ENCODE measurements at places on chromosomes 4 and X.

DNA sequence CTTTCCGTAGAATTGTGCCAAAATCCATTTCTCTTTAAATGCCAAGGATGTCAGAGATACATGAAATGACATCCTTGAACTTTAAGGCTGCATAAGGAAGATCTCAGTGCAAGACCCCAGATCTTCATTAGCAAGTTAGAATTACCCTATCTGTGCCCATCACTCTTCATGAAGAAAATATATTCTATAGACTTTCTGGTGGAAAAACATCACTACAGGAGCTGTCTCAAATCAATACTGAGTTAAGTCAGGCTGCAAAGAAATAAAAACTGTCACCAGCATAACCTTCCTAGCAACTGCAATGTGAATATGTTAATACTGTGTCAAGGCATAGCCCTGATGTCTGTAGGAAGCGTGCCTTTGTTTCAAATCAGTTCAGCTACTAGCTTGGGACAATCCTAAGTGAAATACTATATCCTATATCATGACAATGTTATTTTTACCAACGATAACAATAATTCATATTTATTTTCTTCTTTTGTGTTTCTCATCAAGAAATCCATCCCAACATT, 173.3 kb downstream of the TBCK start:
- no peak for DNase-seq

DNA sequence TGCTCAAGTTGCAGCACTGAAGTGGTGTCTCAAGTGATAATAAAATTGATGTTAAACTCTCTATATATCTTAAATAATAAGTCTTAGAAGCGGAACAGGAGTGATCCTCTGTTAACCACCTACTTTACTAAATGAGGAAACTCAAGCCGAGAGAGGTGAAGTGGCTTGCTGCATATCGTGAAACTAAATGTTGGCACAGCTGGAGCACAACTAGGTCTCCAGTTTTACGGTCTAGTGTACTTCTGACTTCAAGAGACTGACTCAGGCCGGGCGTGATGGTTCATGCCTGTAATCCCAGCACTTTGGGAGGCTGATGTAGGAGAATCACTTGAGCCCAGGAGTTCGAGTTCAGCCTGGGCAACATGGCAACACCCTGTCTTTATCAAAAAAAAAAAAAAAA, 35.5 kb upstream of the PLS3 start:
- DNase-seq, result no peak

DNA sequence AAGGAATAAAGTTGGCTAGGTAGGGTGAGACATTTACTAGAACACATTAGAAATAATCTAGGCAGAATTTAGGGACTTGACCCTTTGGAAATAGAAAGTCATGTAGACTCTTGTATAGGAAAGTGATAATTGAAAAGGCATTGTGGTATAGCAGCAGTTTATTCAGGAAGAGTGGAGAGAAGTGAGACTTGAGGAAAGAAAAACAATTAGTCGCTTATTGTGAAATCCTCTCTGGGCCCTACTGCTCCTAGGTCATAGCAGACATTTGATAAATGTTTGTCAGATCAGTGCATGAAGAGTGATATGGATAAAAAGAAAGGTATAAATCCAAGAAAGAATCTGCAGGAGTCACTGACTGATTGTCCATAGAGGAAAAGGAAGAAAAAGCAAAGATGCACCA, 337.6 kb downstream of the HNRNPD start:
- no peak for DNase-seq

DNA sequence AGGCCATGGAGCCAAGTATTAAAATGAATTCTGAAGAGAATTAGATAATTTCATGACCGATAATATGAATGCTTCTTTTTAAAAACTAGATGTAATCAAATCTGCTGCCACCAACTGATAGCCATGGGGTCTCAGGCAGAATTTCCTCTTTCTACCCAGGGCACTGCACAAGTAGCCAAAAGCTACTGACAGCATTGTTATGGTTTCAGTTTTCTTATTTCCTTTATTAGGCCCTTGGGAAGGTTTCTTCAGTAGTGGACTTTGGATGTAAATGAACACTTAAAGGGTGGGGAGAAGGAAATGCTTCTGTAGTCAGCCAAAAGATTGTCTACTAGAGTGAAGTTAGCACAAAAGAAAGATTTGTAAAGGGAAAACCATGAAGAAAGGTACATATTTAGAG, 686.0 kb downstream of the ADGRL3 start:
- no peak for DNase-seq

DNA sequence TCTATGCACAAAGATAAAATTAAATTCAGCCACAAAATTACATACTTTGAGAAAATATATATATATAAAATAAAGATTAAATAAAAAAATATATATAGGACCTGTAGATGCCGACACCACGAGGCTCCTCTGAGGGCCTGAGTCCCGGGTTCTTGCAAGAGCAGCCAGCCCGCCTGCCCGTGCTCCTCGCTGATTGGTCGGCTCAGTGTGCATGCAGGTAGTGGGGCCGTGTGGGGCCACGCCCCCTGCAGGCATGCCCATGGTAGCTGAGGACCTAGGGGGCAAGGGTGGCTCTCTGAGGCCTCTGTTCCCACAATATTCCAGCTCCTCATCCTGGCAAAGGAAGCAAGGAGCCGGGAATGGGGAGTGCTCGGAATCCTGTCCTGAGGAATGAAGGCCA, 80.5 kb upstream of the AMELX start:
- no peak for DNase-seq

- DNase-seq, result no peak
These were observed 19.1 kb upstream of the ARX start for GRCh38 chrX:25034889-25035288.

- no peak for DNase-seq
These were observed 64.7 kb downstream of the QRFPR start for GRCh38 chr4:121316091-121316490.

- DNase-seq, result no peak
These were observed 26.3 kb upstream of the RASGEF1B start for GRCh38 chr4:81498046-81498445.

DNA sequence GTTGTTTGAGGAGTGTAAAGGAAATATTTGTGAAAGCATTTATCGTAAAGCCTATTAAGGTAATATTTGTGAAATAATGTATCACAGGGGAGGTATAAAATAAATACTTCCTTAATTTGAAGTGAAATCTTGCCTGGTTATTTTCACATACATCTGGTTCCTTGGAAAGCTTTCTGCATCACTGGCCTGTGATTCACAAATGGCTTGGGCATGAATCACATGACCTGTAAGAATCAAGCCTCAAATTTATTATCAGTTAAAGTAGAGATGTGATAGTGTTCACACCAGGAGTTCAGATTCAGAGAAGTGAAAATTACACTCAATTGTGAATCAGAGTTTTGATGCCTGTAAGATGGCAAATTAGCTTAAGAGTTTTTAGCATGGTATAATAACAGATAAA, 1911.4 kb downstream of the STIM2 start:
- no peak for DNase-seq

GRCh38 chr4:128951316-128951715, 141.8 kb downstream of the JADE1 start:
- DNase-seq, result no peak

DNA sequence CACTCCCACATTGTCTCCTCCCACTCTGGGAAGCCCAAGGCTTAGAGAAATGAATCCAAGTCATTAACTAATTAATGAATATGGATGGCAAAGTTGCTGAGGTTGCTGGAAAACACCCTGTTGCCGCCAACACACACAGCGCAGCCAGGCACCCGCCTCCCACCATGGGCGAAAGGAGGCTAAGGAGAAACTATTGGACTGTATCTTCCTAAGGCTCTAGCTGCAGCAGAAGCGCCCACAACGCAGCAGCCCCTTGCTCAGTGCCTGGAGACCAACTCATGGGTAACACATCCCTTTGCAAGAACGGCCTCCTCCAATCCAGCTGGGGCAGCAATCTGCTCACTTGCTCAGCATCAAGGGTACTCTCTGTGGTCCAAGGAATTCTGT, 34.2 kb downstream of the TSC22D3 start:
- DNase-seq, result no peak

GRCh38 chr4:176376032-176376614, 56.4 kb downstream of the SPCS3 start:
- no peak for DNase-seq

- no peak for DNase-seq
These were observed 139.2 kb upstream of the IRS4 start for GRCh38 chrX:108875548-108875947.

- no peak for DNase-seq
These were observed 15.5 kb downstream of the FRMPD4 start for GRCh38 chrX:12153741-12154140.

DNA sequence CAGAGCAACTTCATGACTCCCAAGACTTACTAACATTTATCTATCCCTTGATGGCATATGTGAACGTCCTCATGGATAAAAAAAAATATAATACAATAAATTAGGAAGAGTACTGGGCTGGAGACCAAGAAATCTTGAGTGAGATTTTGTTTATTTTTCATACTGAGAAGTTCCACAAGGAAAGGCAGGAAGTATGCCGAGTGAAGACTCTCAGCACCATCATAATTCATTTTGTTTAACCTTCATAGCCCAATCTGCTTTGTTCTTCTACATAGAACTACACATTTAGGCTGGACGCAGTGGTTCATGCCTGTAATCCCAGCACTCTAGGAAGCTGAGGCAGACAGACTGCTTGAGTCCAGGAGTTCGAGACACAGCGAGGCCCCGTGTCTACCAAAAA, 198.3 kb downstream of the NSUN7 start:
- no peak for DNase-seq

- no peak for DNase-seq
These were observed 307.9 kb upstream of the IGFBP7 start for GRCh38 chr4:57418133-57418532.

DNA sequence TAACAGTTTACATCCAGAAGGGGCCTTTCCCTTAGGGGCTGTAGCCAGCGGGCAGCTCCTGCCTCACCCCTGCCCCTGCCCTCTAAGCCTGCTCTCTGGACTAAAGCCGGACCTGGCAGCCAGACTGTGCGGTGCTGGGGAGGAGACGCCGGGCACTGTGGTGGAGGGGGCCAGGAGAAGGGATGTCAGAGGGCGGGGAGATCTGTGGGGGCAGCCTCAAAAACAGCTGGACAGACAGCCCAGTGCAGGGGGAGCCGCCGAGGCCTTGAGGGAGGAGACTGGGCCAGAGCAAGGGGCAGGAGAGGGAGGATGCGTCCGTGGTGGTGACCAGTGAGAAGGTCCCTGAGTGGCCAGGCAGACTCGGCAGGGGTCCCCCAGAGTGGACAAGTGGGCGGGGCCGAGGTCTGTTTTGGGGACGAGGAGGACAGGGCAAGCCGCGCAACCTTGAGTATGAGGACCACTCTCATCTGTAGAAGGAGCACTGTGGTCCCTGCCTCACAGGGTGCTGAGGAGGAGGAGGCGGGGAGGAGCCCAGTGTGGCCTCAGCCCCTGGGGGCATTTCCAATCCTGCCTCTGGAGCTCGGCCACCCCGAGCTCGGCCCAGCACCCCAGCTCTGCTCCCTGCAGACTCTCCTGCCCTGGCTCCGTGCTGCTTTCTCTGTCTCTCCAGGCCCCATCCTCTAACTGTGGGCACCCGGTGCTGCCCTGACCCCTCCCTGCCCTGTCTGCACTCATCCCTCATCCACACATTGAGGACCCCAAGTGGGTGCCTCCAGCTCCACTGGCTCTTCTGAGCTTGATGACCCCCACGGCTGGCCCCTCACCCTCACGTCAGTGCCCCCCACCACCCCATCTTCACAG, 59.2 kb upstream of the NKX1-1 start:
- no peak for DNase-seq

DNA sequence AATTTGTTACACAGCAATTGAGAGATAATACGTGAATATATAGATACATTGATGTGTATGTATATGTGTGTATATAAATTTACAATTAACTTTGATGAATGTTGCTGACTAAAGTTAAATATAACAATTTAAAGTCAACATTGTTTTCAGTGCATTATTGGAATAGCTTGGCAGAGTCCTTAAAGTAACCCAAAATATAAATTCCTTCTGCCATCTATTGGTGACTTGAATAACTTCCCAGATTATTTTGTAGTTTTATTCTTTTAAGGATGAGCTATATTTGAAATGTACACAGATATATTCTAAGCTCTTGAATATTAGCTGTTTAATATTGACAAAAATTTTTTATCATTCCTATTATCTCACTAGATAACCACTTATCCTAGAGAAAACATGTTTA, 298.2 kb upstream of the FSTL5 start:
- DNase-seq, result no peak

DNA sequence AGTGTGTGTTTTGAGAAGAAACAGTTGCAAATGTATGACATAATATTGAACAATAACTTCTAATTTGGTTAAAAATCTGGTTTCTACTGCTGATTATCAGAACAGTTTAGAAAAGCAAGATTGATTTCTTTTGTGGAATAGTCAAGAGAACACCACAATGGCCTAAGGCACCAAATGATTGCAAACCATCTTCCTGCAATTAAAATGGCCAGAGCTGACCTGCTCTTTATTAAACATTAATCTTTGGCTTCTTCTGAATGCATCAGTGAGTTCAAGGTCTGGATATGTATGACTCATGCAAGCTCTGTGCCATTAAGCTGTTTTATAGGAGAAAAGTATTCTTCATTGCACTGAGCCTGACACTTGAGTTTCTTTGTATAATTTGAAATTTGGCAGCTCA, 107.8 kb upstream of the PDHA2 start:
- DNase-seq, result no peak

GRCh38 chr4:156336511-156336910, 382.8 kb upstream of the CTSO start:
- no peak for DNase-seq

DNA sequence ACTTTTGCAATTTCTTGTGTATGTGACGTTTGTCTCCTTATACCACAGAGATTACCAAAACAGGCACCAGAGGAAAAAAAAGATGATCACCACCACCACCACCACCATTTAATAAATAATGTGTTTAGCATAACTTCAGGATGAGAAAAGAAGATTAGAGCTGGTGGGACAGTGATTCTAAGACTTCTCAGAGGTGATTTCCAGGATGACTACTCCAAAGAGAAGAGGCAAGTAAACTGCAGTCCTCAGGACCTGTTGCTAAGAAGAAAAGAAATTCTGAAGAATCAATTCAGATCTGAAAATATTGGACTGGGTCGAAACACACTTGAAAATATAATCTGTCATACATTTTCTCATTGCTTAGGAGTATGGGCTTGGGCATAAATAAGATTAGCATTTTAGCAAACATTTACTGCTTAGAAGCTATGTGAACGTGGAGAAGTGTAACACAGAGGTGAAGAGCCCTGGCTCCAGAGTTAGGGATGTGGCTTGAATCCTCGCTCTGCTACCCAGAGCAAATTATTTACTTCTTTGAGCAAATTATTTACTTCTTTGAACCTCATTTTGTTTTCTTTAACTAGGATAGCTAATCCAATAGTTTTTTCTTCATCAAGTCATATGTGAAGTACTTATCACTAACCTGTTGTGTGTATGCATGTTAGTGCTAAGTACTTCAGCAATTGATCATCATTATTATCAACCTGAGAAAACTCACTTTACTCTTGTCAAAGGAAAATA, 10.5 kb upstream of the YTHDC1 start:
- DNase-seq, result no peak

- DNase-seq, result no peak
These were observed 6.9 kb upstream of the HDAC6 start for GRCh38 chrX:48794911-48795515.

- no peak for DNase-seq
These were observed 44.6 kb upstream of the GPR173 start for GRCh38 chrX:53004038-53004437.

- DNase-seq, result no peak
These were observed 218.9 kb downstream of the MID1IP1 start for GRCh38 chrX:39020051-39020669.

- no peak for DNase-seq
These were observed 1306.6 kb upstream of the PABPC4L start for GRCh38 chr4:135508006-135508714.
